ENCODE measurements at places on chromosomes 7 and 10. TPM values are rescaled to one million over a fixed set of nuclear protein-coding genes. Genes with fewer than 3 reads are reported as not detected.

The UCMA gene
- not detected for total RNA-seq

The LIPF gene
- total RNA-seq = not detected

The ALOX5 gene
- total RNA-seq = not detected

The ADIRF gene
- total RNA-seq = 142 TPM

Measured in fibroblast of lung (primary cell).